Right forelimb (tissue), 1 donor: ENCODE measurements at places on chromosomes 1 and 21.

GRCh38 chr1:11784256-11784992 lies 21.3 kb downstream of the MTHFR start:
- no peak for DNase-seq

DNA sequence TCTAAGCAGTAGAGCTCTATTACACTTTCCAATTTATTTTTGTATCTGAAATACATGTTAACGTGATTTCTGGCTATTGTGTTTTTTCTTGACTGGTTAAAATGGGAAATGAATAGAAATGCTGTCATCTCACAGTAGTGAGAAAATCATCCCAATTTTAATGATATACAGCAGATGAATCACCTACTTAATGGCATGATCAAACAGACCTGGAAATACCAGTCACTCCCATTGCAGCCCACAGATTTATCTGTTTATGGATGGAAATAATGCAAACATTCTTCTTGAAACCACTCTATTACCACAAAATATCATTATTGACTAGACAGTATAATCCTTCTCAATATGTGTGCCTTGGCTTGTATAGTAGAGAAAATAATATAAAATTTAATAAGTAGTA lies 497.8 kb upstream of the ADAMTS5 start:
- DNase-seq: no peak

GRCh38 chr1:209409780-209410179 lies 173.7 kb upstream of the CAMK1G start:
- DNase-seq: no peak

DNA sequence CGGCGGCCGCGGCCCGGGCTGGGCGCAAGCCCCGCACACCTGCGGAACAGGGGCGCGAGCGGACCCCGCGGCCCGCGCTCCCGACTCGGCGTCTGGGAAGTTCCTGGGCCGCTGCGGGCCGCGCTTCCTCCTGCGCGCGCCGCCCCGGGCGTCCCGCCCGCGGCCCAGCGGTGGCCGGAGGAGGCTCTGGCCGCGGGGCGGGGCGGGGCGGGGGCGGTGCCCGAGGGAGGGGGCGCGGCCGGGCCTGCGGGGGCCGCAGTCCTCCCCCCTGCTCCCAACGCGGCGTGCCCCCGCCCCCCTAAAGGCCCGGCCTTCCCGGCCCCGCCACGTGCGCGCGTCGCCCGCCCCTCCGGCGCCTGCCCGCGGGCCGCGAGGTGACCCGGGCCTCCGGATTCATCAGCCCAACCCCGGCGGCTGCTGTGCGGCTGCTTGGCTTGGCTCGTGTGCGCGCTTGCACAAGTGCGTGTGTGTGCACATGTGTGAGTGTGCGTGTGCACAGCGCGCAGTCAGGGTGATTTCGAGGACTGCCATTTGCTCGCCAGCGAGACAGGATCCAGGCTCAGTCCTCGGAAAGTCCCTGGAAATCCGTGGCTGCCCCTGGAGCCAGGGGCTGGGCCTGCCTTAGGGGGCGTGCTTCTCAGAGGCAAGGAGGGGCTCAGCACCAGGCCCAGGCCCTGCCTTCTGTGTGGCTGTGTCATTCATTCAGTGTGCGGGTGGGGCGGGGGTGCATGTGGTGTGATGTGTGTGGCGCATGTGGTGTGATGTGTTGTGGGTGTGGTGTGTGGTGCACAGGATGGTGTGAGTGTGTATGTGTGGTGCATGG lies at the start of gene C2CD2:
Gene C2CD2 (minus strand): TSS at position 188 of the 823 bp plus-strand sequence. CDS start 370 bp downstream, outside the sequence.
- peak; percentile 78 for DNase-seq

DNA sequence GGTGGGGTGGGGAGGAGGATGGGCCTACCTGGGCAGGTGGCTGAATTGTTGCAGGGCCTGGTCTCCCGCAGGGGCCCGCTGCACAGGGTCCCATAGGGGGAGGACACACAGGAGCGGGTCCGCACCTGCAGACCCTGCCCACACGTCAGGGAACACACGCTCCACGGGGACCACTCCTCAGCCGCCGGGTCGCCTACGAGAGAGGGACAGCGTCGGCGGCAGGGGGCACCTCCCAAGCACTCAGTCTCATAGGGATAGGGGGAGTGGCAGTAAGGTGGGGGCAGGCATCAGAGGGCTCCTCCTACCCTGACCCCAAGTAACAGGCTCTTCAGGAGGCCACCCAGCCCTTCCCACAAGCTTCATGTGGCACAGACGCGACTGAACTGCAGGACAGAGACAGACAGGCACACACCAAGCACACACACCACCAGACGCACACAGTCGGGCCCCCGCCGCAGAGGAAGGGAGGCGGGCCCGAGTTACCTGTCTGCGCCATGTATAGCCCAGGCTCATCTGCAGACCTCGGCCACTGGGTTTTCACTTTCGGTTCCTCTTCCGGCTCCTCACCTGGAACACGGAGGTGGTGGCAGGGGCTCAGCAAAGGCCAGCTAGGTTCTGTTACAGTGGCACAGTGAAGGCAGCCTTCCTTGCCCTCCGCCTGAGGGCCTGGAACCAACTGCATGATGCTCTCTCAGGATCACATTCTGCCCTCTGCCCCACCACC lies 19.8 kb downstream of the ADGRB2 start:
- DNase-seq: no peak

GRCh38 chr1:26531651-26532131 lies 2.1 kb downstream of the RPS6KA1 start:
- DNase-seq: no peak

DNA sequence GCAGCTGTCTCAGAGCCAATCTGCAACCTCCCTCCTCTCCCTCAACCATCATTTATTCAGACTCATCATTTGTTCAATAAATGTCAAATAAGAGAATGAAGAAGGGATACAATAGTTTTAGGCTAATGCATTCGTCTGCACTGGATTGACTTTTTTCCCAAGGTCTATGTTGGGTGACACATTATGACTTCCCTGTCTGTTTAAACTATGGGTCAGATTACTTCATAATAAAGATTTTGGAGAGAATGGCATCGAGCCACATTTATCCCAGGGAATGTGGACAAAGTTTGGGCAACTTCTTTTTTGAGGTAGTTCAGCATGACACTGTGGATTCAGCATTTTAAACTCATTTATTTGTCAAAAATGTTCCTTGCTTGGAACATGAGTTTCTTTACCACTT lies 107.4 kb upstream of the ADGRL2 start:
- DNase-seq: no peak

DNA sequence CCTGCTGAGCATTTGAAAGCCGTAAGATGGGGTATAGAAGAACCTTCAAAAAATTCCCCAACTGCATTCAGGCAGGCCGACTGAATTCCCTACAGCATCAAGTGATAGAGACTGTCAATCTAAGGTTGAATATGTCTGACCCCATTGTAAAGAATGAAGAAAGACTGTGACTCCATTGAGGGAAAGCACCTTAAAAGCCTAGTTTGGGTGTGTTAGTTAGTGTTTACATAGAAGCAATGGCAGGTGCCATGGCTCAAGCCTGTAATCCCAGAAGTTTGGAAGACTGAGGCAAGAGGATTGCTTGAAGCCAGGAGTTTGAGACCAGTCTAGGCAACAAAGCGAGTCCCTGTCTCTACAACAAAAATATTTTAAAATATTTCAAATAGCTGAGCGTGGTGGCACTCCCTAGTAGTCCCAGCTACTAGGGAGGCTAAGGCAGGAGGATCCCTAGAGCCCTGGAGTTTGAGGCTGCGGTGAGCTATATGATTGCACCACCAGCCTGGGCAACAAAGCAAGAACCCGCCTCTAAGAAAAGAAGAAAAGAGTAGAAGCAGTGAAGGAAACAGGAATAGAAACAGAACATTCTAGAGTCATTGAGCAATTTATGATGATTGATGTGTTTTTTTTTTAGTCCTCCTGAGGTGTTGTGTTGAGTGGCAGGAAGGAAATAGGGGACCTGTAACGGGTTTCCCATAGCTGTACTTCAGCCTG lies 15.4 kb downstream of the POLR3GL start:
- no peak for DNase-seq

- peak; percentile 37 for DNase-seq
These were observed 60.9 kb downstream of the SLX9 start for GRCh38 chr21:45000637-45001133.

DNA sequence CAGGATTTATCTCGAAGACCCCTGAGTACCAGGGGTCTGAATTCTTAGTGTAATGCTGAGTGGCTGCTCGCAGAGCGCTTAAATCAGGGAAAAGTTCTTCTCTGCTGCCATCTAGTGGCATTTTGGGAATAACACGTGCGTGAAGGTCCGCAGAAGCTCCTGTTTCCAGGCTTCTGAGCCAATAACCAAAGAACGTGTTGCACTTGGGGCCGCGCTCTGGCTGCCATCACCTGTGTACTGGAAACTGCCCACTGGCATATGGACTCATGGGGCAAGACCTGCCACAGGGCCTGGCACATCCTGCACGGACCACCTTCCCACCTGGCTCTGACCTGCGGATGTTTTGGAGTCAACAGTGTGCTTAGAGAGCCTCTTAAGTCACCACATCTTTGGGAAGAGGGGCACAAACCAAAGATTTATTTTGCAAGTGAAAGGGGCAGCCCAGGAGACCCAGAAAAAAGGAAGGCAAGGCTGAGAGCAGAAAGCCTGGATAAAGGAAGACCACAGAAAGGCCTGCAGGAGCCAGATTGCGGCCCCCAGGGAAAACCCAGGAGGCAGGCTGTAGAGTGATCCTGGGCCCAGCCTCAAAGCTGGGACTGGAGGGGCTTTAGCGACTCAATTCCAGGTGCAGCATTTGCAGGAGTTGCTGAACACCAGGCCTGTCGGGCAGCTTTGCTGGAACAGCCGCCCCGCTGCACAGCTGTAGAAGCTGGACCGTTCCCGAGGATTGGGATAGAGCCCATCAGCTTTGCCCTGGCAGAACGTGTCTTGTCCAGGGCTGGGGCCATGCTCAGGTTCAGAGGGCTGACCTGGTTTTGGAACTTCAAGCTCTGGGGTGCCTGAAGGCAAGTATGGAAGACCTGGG lies 13.0 kb downstream of the CHIT1 start:
- DNase-seq: peak; percentile 79

DNA sequence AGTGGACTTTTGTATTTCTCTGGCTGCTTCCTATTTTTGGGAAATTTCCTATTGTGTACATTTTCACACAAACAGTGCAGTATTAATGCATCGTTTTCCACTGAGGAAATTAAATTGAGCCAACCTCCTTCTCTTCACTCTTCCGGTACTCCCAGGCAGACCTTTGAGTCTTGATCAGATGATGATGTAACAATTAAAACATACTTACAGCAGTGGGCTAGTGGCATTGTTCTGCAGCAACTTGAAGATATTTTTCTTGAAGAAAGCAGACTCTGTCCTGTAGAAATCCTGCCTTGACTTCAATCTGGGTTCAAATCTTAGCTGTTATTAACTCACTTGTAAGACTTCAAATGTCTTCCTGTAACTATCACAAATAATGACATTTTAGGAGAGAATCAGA lies 19.0 kb upstream of the TMEM200B start:
- no peak for DNase-seq

DNA sequence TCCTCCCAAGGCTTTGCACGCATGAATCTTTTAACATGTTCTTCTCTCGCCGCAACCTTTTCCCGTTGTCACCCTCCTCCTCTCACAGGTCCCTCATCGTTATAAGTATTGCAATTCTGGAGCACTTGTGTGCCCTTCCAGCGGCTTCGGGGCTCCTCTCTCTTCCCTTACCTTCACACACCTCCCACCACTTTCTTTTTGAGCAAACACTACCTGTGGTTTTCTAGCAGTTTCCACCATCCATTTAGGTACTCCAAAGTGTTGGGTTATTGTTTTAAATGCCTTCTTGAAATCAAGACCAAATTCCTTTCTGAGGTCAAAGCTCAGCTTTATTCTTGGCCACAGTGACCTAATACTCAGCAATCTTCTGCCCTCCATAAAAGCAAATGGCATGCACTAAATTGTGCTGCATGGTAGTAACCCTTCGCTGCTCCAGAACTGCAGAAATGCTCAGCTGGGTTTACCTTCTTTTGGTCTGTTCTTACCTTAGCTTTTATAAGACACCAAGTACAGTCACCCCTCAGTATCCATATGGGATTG lies 472.4 kb downstream of the SETD4 start:
- DNase-seq: no peak

GRCh38 chr1:236920286-236920894 lies 83.9 kb downstream of the MT1HL1 start:
- no peak for DNase-seq

DNA sequence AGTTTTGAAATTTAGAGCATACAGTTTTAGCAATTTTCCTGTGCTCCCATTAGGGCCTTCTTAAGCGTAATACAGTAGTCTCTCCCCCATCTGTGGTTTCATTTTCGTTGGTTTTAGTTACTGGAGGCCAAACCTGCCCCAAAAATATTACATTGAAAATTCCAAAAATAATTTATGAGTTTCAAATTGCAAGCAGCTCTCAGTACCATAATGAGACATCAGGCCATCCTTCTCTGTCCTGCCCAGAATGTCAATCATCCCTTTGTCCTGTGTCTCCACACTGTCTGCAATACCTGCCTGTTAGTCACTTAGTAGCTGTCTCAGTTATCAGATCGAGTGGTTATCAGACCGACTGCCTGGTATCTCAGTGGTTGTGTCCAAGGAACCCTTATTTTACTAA lies 45.4 kb downstream of the ADSS2 start:
- no peak for DNase-seq

DNA sequence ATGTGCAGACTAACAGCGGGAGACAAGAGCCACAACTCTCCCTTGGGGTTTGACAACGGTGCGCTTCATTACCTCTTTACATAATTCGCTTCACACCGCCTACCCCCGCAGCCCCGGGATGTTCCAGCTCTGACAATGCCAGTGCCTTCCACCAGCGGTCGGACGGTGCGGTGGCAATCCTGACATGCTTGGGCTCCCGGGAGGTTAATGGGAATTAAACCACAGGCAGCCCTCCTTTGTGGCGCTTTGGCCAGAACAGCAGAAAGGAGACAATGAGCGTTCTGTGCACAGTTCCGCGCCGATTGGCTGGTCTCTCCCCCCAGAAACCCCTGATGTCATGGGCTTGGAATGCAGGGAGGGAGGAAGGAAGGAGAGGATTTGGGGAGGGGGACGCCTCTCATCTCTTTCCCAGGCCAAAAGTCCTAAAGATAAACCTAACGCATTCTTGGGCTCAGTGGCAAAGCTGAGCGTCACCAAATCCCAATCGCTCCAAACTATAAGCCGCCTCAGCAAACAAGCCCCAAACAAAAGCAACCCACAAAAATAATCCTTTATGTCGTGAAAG lies 1.3 kb downstream of the CNN3 start:
- peak; percentile 91 for DNase-seq

- DNase-seq: no peak
These were observed 49.4 kb upstream of the PPP2R5A start for GRCh38 chr1:212235857-212236256.

- DNase-seq: no peak
These were observed 7.6 kb upstream of the BEND5 start for GRCh38 chr1:48784301-48784700.

GRCh38 chr1:179966551-179966950 lies 11.9 kb downstream of the CEP350 start:
- no peak for DNase-seq

DNA sequence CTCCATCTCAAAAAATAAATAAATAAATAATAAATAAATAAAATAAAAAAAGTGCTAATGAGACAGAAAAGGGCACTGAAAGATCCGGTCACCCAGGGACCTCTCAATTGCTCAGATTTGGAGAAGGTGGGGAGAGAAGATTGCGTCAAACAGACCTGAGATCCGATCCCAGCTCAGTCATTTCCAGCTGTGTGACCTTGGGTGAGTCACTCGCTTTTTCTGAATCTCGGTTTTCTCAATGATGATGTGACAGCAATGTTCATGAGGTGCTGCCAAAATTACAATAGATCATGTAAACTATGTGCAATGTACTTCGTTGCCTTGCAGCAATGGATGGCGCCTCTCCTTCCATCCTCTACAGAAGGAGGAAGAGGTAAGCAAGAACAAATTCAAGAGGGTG lies 11.1 kb upstream of the MEF2D start:
- no peak for DNase-seq

- DNase-seq: no peak
These were observed 22.6 kb downstream of the CACNA1S start for GRCh38 chr1:201089596-201089995.
